ENCODE measurements at places on chromosomes 3 and 15.

GRCh38 chr15:71251584-71252043 is 136.3 kb downstream of the THSD4 start:
- DNase-seq: no peak

GRCh38 chr3:66280304-66280703 is 59.5 kb downstream of the SLC25A26 start:
- DNase-seq: no peak

GRCh38 chr3:87627316-87627715 is 350.9 kb upstream of the POU1F1 start:
- no peak for DNase-seq

DNA sequence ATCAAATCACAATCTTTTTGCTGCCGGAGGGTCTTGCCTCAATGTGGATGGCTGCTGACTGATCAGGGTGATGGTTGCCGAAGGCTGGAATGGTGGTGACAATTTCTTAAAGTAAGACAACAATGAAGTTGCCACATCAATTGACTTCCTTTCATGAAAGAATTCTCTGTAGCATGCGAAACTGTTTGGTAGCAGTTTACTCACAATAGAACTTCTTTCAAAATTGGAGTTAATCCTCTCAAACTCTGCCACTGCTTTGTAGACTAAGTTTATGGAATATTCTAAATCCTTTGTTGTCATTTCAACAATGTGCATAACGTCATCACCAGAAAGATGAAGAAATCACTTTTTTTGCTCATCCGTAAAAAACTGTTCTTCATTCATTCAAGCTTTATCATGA is 65.8 kb downstream of the B3GNT5 start:
- no peak for DNase-seq

DNA sequence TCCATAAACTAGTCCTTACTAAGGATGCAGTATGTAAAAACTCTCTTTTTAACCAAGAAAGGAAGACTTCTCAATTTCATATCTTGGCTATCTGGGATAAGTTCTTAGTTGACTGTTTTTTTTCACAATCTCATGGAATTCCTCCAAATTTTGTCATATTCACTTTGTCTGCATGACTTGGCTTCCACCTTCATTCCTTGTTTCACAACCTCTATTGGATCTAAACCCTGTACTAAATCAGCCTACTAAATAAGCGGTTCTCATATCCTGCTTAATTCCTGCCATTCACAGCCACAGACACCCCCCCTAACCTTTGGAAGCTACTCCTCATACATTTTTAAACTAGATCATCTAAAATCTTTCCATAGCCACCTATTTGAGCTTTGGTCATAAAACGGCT is 370.6 kb upstream of the NAALADL2 start:
- no peak for DNase-seq

DNA sequence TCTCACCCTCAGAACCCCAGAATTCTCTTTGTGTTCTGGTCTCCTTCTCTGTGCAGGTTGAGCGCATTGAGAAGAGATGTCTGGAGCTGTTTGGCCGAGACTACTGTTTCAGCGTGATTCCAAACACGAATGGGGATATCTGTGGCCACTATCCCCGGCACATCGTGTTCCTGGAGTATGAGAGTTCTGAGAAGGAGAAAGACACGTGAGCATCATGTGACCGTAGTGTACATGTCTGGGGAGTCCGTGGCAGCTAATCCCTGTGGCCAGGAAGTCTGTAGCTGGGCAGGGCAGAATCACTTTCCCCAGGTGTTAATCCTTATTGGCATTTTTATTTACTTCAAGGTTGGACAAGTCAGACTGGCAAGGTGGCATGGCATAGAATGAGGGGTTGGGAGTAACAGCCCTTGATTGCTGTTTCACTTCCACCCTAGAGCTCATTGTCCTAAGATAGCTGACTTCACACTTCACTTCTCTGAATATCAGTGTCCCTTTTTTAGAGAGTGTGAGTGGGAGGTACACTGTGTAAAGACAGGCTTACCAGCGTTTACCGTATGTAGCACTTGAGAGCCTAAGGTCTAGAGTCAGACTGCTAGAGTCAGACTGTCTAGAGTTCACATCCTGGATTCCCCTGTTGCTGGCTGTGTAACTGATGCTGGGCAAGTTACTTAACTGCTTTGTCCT is 4.4 kb downstream of the MTMR14 start:
- no peak for DNase-seq

GRCh38 chr15:36371509-36371908 is 207.9 kb upstream of the CDIN1 start:
- no peak for DNase-seq

GRCh38 chr3:9230596-9230995 is 18.9 kb downstream of the SRGAP3 start:
- DNase-seq: no peak

DNA sequence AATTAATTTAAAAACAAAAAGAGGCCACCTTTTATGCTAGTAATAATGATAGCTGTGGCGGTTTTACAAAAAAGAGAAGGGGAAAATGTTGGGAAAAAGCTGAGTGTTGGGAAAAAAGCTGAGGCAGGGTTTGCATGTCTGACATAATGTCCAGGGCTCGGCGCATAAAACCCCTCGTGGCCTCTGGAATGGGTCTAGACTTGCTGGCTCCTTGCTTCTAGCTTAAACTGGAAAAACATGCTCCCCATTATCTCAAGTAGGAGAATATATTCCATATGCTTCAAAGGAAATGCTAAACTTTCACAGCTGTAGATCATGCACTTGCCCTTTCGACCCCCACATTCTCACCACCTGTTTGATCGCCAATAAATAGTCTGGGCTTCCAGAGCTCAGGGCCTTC is 53.0 kb downstream of the CYP19A1 start:
- DNase-seq: no peak

Data from T follicular helper cell (primary cell).